ENCODE measurements at places on chromosomes 6 and 20.

- no peak for DNase-seq
Observed at GRCh38 chr6:53112404-53112803, 36.2 kb downstream of the GCM1 start.

DNA sequence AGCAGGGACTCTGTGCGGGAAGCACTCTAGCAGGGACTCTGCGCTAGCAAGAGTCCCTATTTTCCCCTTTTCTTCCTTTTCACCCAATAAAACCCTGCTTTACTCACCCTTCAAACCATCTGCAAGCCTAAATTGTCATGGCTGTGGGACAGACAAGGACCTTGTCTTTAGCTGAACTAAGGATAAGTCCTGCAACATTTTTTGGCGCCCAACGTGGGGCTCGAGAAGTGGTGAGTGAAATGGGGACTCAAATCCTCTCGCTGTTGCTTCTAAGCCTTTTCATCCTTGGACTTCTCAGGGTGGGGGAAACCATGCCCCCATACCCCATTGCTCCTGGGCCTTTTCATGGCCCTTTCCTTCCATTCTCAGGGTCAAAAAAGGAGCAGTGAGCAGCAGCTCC lies 46.4 kb downstream of the IMPG1 start:
- no peak for DNase-seq

DNA sequence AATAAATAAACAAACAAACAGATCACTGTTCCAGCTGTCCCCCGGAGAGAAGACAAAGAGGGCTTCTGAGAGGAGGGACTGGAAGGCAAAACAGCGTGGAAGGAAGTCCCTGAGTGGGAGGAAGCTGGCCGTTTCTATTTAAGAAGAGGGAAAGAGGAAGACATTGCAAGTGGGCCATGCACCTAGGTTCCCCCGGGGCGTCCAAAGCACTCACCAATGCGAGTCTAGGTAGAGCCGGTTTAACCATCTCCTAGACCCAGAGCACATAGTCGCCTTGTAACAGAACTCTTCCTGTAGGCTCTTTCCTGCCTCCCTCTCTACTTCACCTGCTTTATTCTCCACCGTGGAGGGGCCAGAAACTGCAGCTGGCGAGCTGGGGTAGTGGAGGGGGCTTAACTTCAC lies 158.4 kb downstream of the ZDHHC14 start:
- no peak for DNase-seq

DNA sequence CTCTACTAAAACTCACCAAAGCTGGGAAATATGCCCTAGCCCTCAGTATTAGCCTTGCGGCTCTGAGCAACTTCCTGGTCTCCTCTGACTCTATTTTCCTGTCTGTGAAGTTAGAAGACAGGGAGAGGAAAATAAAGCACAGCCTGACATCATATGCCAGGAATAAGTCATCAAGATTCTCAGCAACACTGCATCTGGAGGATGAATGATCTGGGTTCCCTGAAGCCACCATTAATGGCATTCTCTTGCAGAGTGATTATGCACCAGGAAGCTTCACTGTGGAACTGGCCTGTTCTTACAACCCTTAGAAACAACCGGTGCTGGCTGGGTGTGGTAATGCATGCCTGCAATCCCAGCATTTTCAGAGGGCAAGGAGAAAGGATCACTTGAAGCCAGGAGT lies 12.4 kb downstream of the ADGRF5 start:
- DNase-seq: no peak

DNA sequence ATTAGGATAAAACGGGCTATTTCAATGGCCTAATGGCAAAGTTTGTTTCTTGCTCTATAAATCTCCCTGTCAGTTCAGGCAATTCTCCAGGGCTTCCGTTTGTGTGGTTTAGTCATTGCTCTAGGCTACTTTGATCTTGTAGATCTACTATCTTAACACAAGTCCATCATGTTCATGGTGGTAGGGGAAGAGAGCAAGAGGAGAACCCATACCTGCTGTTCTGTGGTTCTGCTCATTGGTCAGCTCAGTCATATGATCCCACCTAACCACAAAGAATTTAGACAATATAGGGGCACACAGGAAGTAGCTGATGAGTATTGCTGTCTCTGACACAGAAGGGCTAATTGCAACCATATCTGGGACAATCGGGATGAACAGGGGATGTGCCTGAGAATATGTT lies 4.9 kb upstream of the DEK start:
- no peak for DNase-seq

- DNase-seq: no peak
Observed at GRCh38 chr20:24704899-24705298, 235.5 kb downstream of the SYNDIG1 start.

DNA sequence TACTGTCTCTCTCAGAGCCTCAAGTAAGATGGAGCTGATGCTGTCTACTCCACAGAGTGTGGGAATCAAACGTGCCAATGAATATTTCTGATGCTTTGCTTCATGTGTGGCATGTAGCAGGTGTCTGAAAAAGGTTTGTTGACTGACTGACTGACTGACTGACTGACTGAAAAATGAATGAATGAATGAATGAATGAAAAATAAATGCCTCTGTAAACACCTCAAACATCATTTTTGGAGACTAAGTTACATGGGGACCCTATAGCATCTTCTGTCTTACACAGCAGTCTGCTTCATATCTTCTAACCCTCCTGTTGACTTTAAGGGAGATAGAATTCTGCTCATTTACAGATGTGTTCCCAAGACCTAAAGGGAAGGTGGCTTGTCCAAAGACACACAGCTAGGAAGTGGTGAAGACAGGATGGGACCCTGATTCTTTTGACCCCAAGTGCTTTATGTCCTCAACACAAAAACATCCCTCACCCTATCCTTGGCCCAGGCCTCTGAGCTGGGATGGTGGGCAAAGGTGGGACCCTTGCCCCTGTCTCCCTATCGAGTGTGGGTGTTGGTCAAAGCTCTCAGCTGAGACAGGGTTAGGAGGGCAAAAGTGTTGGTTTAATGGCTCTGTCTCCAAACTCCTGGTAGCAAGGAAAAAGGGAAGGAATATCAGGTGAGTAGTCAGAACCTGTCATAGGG lies 104.4 kb downstream of the TOX2 start:
- DNase-seq: no peak

GRCh38 chr6:7489376-7489775 lies 52.1 kb upstream of the DSP start:
- DNase-seq: no peak

GRCh38 chr6:117495869-117496268 lies 13.4 kb downstream of the DCBLD1 start:
- DNase-seq: no peak

- no peak for DNase-seq
Observed at GRCh38 chr20:36481380-36482043, 59.8 kb upstream of the MYL9 start.

- no peak for DNase-seq
Observed at GRCh38 chr6:16596616-16597331, 164.5 kb downstream of the ATXN1 start.

GRCh38 chr20:15406072-15406471 lies 1068.7 kb upstream of the FLRT3 start:
- no peak for DNase-seq

DNA sequence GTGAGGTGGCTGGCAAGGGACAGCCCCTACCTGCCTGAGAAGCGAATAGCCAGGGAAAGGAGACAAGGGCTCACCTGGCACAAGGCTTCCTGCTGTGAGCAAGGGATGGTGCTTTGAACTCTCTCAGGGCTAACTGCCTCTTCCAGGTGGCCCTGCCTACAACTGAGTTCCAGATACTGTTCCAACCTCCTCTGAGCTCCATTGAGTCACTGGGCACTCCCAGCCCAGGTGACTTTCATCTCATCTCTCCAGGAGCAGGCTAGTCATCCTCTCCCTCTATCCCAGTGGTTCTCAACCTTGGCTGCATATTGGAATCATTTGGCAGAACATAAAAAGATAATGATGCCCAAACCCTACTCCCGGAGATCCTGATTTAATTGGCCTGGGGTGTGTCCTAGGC lies 374.0 kb upstream of the ZFP64 start:
- no peak for DNase-seq

DNA sequence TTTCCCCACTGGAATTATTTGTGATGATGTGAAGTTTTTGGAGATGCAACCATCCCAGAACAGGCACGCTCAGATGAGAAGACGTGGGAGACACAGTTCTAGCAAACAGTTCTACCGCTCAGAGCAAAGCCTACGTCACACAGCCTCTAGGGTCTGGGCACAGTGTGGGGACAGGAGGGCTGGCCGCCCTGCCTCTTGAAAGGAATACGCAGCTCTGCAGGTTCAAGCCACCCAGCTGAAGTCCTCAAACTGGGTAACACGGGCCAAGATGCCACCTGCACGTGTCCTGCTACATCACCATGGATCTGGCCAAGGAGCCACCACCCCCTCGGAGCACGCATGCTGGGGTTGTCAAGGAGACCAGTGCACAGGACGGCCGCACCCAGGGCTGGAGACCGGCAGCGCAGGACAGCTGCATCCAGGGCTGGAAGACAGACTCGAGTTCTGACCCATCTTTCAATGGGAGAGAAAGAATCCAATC lies 75.0 kb downstream of the NOL4L start:
- DNase-seq: no peak

DNA sequence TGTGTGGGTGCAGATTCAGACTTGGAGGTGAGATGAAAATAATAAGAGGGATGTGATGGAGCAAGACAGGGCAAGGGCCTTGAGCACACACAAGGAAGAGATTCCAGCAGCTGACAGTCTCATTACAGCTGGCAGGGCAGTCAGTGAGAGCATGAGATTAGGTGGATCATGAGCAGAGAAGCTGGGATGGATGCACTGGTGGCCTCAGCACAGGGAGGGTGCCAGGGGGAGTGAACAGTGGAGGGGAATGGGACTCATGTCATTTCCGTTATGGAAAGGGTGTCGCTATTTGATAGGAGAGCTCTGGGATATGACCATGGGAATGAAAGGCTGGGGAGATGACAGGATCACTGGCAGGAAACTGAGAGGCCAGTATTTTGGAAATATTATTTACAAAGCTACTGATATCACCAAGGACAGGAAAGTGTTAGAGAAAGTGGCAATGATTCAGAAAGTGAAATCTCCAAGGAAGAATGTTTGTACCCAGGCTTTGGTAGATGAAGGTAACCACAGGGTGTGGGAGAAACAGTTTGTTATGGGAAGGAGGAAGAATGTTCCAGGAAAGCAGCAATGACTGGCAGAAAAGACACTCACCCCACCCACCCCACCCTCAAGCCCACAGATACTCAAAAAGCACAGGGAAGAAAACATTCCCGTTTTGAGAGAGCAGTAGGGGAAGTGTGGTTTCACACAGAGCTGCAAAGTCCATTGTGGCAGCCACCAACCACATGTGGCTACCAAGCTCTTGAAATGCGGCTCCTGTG lies 214.7 kb upstream of the PROKR2 start:
- DNase-seq: no peak

- no peak for DNase-seq
Observed at GRCh38 chr6:113432521-113433334, 424.4 kb upstream of the MARCKS start.

GRCh38 chr6:98514796-98515195 lies 319.6 kb upstream of the POU3F2 start:
- no peak for DNase-seq

DNA sequence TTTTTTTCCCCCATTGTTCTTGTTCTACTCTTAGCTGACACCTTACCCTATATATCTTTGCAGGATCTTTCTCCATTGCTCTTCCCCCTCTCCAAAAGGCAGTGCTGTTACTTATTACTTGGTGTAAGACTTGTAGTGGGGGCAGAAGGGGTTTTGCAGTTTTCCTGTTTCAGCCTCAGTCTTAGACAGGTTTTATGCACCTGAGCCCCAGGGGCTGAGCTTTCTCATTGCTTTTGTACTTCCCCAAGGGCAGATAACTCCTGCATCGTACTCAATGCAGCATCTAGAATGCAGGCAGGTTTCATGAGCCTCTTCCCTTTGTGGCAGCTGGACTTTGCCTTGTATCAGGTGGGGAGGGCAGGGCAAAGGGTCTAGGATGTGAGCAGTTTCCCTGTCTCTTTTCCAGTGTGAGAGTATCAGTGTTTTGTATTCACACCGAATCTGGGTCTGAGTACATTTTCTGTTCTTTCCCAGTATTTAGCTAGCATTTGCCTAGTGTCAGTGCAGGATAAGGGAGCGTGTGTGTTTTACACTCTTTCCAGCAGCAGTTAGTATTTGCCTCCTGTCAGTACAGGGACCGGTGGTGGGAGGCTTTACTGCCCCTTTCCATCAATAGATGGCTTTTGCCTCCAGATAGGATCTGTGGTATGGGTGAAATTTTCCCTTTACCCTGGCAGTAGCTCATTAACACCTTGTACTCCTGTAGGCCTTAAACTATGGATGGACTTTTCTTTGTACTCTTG lies 19.6 kb downstream of the CYB5R4 start:
- no peak for DNase-seq

DNA sequence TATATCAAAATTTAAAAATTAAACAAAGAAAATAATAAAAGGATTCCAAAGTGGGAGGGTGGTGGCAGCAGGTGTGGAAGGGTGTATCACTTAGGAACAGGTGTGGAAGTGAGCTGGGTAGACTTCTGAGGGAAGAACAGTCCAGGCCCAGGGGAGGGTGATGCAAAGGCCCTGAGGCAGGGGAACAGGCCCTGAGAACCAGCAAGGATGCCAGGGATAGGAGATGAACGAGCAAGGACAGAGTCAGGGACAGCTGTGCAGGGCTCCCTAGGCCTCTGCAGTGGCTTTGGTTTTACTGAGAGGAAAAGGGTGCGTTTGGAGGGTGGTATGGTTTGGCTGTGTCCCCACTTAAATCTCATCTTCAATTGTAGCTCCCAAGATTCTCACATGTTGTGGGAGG lies 9.4 kb upstream of the RAET1E start:
- no peak for DNase-seq

GRCh38 chr20:15379681-15380296 lies 1042.4 kb upstream of the FLRT3 start:
- DNase-seq: no peak

GRCh38 chr6:142737368-142738034 lies 207.5 kb downstream of the HIVEP2 start:
- no peak for DNase-seq

DNA sequence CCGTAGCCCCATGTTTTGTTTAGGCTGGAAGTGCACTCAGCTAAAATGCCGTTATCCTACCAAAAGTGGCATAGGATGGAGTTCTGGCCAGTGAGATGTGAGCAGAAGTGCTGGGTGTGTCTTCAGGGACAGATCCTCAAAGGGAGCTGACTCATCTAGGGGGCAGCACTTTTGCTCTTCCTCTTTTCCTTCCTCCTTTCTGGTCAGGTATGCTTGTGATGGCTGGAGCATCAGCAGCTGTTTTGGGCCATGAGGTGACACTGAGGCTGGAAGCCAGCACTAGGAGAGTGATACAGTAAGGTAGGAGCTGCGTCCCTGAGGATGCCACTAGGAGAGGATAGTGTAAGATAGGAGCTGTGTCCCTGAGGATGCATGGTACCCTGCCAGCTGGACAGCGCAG lies 4.6 kb upstream of the OSBPL2 start:
- no peak for DNase-seq

DNA sequence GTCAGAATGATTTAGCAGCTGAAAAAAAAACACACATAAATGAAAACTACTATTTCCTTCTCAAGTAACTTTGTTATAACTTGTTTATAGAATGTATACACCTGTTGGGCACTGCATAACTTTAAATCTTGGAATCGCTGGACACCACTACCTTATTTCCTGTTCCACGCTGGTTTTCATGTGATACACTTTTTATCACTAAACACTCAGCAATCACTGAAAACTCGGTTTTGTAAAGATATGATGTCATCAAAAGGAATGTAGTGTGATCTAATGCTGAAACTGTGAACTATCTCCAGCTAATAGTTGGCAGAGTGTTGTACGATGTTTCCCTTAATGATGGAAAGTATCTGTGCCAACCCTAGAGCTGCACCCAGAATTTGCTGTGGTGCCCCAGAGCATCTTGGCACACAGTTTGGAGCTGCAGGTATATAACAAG lies 127.9 kb downstream of the BACH2 start:
- no peak for DNase-seq

GRCh38 chr6:109486068-109486467 lies 3.0 kb upstream of the ZBTB24 start:
- no peak for DNase-seq

GRCh38 chr6:53618219-53618618 lies 47.3 kb downstream of the KLHL31 start:
- no peak for DNase-seq
